T-helper 1 cell (primary cell): ENCODE measurements at places on chromosomes 5 and 9.

GRCh38 chr9:28779243-28779642, 1206.0 kb upstream of the C9orf72 start:
- DNase-seq: no peak

DNA sequence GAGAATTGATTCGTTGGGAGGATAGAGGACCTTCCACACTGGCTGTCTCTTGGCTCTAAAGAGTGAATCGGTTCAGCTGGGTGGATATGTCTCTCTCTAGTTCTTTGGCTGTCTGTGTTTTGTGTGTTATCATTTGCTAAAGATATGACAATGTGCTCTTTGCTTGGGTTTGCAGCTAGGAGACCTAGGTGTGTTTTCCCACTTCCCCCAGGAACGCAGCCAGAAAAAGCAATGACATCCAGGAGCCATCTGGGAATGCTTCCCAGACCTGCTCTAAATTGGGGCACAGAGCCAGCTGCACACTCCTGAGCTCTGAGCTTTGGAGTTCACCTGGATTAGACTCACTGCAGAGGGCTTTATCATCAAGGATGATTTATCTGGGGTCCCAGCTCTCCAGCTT, 12.8 kb upstream of the PDZD2 start:
- no peak for DNase-seq

GRCh38 chr9:134781591-134782302, 98.9 kb upstream of the FCN2 start:
- DNase-seq: no peak

- no peak for DNase-seq
Measured at GRCh38 chr5:145971701-145972100, 35.3 kb downstream of the SH3RF2 start.

- no peak for DNase-seq
Measured at GRCh38 chr5:4802044-4802443, 338.1 kb upstream of the ADAMTS16 start.

DNA sequence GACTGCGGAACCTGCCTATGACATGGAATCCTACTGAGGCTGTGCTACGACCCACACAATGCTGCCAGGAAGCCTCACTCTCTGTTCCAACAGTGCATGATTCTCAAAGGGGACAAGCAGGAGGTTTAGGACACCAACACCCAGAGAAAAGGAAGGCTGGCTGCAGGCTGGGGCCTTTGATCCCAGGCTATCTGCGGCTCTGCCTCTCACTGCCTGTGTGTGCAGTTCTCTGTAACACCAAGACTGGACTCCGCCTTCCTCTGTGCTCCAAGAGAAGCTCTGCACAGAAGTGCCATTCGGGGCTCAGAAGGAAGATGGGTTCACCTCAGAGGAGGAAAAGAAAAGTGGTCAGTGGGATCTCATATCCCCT, 20.5 kb downstream of the ANKH start:
- DNase-seq: no peak

DNA sequence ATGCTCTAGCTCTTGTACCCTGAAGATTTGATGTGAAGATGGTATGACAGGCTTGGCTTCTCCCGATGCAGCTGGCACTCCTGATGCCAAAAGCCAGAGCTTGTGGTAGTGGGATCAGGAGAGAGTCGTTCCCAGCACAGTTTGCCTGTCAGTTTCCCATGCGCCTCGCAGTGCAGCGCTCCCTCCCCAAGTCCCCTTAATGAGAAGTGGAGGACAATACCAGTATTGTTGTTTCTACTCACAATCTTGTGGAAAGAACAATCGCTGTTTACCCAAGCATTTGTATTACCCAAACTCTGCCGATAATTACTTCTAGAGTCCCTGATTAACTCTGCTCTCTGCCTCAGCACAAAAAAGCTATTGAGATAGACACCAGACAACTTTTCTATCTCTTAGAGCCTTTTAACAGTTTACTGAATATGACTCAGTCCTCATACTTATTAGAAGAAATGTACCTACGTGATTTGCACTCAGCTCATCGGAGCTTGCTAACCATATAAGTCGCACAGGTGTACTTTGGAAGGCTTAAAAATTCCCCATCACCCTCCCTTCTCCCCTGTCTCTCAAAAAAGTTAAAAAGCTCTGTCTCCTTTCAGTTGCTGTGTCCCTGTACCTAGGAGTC, 283.2 kb upstream of the TMEM161B start:
- DNase-seq: no peak

DNA sequence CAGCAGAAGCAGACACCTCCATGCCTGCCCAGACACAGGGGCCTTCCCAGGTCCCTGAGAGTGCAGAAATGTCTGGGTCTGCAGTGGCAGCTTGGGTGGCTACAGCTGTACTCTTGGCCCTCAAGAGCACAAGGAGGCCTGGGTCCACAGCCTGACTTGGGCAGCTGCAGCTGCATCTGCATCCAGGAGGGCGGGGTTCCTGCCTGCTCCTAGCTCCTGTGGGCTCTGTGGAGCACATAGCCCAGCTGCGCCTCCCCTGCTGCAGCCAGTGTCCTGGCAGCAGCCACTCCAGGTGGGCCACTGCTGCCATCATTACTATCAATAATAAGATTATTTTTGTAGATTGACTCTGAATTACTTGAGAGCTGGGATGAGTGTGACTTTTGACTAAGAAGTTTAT, 162.0 kb upstream of the PTCH1 start:
- no peak for DNase-seq

GRCh38 chr5:58810086-58810485, 227.2 kb downstream of the RAB3C start:
- no peak for DNase-seq

GRCh38 chr5:138732933-138733332, 20.3 kb upstream of the CTNNA1 start:
- DNase-seq: no peak

GRCh38 chr9:19828576-19829109, 39.8 kb upstream of the SLC24A2 start:
- DNase-seq: no peak

DNA sequence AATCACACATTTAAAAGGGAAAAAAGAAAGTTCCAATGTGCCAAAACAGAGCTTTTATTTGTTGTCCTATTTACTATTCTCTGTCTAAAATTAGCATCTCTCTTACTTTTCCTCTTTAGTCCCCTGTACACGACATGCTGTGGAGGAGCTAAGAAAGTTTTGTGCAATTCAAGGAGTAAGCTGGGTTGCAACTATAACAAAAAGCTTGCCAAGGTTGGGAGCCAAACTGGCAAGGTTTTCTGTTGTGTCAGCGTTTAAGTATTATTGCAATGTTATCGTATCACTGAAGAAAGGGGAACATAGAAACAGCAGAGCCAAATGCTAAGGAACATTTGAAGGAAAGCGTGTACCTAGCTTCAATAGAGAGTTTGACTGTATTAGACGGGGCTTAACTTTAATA, 680.8 kb downstream of the CETN3 start:
- DNase-seq: no peak

- DNase-seq: no peak
Measured at GRCh38 chr9:92528522-92528849, 7.3 kb downstream of the ECM2 start.

GRCh38 chr9:97747201-97747965, 50.2 kb upstream of the XPA start:
- DNase-seq: no peak

GRCh38 chr9:104861397-104861796, 66.6 kb downstream of the ABCA1 start:
- no peak for DNase-seq

DNA sequence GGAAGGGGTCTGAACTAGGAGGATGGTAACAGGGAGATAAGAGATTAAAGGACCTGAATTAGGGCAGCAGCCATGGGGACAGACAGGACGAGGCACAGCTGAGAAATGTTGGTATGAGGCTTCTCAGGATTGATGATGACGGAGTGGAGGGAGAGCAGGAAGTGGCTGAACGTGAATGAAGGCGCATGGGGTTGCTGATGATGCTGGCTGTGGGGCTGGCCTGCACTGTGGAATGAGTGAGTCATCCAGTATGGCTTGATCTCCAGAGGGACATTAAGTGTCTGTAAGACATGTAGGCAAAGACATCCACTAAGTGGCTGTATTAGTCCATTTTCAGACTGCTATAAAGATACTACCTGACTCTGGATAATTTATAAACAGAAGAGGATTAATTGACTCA, 256.4 kb downstream of the ICE1 start:
- DNase-seq: no peak

DNA sequence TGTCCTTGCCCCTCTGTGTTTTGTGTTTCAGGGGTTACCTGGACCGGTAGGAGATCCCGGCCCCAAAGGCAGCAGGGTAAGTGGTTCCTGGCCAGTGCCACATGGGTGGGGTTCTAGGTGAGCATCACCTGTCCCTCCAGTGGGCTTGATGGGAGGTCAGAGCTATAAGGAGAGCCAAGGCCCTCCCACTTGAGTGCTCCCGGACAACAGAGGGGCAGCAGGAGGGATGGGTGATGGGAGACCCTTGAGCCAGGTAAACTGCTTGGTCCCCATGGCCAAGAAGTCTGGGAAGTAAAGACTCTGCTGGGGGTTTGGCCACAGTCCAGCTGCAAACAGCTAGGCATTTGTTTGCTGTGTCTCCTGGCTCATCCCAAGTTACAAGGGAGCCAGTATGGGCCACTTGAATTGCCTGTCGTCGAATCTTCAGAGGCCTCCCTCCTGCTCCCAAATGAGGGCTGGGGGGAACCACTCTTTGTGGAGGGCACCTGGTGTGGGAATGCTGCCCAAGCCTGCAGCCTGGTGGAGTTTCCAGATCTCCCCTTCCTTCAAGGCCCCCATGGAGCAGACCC, 51.0 kb downstream of the COL27A1 start:
- no peak for DNase-seq

DNA sequence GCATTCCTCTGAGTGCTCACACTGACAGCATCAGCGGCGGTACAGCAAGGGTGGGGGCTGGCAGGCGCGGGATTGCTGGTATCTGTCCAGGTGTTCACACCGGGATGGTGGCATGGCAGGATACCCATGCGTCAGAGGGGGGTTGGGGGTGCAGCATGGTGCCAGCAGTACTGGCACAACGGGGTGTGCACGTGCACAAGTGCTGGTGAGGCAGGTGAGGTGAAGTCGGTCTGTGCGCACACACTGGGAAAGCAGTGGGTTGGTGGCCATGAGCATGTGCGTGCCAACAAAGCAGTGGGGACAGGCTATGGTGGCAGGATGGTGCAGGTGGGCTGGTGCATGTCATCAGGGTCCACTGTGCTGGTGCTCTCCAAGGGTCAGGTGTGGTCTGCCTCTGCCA, 819.6 kb upstream of the EDIL3 start:
- no peak for DNase-seq

DNA sequence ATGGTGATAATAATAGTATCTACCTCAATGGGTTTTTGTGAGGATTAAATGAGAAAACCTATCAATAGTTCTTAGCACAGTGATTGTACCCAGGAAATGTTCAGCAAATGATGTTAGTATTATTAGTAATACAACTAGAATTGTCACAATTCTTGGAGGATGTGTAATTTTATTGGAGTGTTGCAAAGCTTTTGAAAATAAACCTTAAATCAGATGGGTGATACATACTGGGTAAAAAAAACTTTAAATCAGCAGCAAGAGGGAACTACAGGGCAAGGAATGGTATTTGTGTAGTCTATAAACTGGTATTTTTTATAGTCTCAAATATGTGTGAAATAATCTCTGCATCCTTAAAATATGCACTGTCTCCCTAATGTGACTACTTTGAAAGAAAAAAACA, 371.6 kb downstream of the PIK3R1 start:
- DNase-seq: no peak

GRCh38 chr9:115930472-115930871, 223.1 kb upstream of the PAPPA start:
- no peak for DNase-seq

GRCh38 chr9:76654575-76654974, 109.7 kb upstream of the PCA3 start:
- DNase-seq: no peak

DNA sequence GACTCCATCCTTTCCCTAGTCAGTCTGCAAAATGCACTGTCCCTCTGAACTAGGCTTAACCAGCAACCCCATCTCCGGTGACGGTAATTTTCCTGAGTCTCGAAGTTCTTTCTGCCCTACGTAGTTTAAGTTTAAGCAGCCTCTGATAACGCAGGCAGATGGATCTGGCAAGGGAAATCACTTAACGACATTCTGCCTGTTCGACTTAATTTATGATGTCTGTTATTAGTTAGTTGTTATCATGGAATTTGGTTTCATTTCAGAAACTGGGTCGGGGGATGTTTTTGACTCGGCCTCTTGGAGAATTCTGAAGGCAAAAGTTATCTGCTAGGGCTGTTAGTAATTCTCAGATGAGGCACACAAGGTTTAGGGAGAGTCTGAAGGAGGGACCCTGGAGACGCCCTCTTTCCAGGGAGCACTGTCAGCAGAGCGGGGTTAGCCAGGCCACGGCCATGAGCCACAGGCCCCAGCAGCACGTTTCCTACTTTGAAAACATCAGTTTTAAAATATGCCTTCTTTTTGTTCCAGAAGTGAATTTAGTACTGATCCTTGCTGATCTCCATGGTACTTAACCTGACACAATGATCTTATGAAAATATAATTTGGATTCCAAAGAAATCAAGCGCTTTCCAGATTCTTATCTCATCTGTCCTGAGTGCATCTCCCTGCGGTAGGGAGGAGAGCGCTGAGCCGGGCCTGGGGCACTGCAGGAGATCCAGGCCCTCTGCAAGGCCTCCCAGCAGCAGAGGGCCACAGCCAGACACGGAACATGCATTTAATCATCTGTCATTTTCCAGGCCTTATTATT, 171.0 kb upstream of the OTULINL start:
- DNase-seq: no peak

DNA sequence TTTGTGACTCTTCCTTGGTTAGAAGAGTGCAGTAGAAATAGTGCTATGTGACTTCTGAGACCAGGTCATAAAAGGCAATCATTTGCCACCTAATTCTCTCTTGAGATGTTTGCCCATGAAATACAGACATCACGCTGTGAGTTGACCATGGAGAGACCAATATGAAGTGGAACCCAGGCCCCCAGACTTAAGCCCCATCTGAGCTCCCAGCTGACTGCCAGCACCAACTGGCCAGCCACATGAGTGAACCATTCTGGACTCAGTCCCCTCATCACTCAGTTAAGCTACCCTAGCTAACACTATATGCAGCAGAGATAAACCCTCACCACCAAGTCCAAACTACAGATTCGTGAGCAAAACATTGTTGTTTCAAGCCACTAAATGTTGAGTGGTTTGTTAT, 60.7 kb upstream of the NIPBL start:
- DNase-seq: no peak

GRCh38 chr9:113609562-113610318, 146.2 kb downstream of the RGS3 start:
- DNase-seq: no peak

DNA sequence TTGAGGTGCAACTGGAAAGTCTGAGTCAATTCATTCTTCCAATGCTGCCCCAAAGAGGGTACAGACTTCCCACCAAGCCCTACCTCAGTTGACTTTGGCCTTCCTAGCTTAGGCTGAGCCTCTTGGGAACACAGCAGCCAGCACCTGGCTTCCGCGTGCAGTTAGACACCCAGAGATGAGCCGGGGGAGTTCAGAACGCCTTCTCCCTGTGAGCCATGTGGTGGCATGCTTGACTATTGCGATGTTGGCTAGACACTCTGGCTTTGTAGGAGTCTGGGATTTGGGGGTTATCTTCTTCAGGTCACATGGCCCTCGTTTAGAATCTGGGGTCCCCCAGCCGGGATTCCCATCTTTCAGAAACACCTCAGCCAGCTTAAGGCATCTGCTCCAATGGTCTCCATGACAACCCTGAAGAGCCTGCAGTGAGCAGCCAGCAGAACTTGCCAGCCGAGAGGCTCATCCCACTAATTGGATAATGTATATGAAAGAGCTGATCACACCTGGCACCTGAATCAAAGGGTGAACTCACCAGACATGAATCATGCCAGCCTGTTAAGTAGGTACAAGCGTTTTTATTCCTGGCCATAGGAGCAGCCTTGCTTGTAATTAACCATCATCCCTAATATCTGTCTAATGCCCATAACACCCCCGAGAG, 167.5 kb downstream of the SYK start:
- DNase-seq: no peak

- no peak for DNase-seq
Measured at GRCh38 chr9:97592126-97592525, 41.0 kb downstream of the TSTD2 start.
